ENCODE measurements at places on chromosomes 3 and 15. TPM values are rescaled to one million over a fixed set of nuclear protein-coding genes. Genes with fewer than 3 reads are reported as not detected.

GRCh38 chr15:90143166-90143655, 40.9 kb upstream of the IDH2 start:
- no peak for DNase-seq

- no peak for DNase-seq
Observed at GRCh38 chr3:154819491-154819890, 260.6 kb upstream of the MME start.

- DNase-seq, result no peak
Observed at GRCh38 chr3:42300013-42300412, 34.0 kb upstream of the CCK start.

DNA sequence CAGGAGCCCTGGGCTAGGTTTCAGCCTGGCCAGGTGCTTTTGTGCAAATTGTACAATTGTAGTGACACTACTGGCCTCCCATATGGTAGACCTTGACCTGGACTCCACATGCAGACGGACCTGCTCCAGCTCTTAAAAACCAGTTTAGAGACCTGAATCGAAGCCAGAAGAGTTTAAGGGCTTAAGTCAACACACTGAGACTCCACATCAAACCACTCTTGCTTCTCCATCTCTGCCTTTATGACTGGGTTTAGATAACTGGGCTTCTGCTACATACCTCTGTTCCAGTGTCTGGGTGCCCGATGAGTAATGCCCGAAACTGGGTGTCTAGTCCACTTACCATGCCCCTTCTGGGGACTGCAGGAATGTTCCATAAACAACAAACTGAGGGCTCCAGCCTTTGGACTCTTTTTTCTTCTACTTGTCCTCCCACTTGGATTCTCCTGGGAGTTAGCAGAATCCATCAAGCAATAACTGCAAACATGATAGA, 32.8 kb downstream of the TMEM212 start:
- no peak for DNase-seq

GRCh38 chr3:100006570-100007271, 107.6 kb downstream of the FILIP1L start:
- no peak for DNase-seq

DNA sequence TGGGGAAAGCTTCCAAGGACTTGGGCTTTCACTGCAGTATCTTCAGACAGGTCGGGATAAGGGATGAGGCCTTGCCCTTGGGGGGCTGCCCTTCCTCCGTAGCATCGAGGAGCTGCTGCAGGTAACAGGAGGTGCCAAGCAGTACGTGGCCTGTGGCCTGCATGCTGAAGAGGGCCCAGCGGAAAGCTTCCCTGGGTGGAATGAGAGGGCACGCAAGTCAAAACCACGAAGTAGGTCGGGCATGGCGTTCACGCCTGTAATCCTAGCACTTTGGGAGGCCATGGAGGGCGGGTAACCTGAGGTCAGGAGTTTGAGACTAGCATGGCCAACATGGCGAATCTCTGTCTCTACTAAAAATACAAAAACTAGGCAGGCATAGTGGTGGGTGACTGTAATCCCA, 12.9 kb downstream of the CIDEC start:
- DNase-seq, result no peak

ST8SIA2 gene
- total RNA-seq, result 81.6 TPM

MKRN2OS gene
- not detected for total RNA-seq

All from occipital lobe (tissue), 3 donors.